Gastrocnemius medialis (tissue), 4 donors: ENCODE measurements at places on chromosomes 4 and X.
A peak's percentile ranks its signal among the peaks of the same experiment; 100 is the strongest.

DNA sequence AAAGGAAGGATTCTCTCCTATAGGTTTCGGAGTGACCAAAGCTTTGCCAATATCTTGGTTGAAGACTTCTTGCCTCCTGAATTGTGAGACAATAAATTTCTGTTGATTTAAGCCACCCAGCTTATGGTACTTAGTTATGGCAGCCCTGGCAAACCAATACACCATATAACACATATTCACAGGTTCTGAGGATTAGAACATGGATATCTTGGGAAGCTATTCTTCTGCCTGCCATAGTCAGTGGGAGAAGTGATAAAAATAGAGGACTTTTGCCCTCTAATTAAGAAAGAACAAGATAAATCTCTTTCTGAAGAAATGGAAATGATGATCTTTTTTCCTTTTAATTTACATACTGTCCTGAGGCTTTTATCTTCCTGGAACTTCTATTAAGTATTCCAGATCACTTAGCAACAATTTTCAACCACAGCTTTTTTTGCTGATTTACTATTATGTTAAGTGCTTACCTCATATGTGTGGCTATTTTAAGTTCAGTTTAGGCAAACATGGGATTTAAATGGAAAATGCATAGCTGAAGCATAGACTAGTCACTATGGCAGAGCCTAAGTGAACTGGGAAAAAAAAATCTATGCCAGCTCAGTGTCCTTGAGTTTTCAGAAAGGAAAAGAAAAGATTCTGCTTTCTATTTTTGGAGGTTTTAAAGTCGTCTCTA lies 381.7 kb downstream of the STPG2 start:
- no peaks in the 10 kb centered on the region for H3K4me1 ChIP-seq
- H3K4me3 ChIP-seq: no peak overlapping the region
- no peak for DNase-seq

GRCh38 chr4:147312376-147313046 lies 168.4 kb upstream of the EDNRA start:
- no peaks in the 10 kb centered on the region for H3K27me3 ChIP-seq
- H3K4me3 ChIP-seq: no peak overlapping the region
- DNase-seq: no peak
- H3K4me1 ChIP-seq: no peaks in the 10 kb centered on the region
- no peaks in the 10 kb centered on the region for H3K36me3 ChIP-seq
- no peak overlapping the region for H3K27ac ChIP-seq

DNA sequence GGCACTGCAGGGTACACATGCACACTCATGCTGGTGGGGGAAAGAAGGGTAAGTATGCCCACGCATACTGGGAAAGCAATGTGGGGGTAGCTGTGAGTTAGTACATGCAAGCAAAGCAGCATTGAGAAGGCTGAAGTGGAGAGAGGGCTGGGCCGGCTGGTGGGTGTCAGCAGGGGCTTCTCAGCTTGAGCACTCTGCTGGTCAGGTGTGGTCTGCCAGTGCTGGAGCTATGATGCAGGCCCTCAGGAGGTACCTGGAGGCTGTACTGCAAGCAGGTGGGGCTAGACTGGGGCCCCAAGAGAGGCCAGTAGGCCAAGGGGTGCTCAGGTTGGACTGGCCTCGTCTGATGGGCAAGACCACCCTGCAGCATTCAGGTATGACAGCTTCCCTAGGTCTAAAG lies 61.9 kb upstream of the SERPINA7 start:
- no peak overlapping the region for H3K27ac ChIP-seq
- no peaks in the 10 kb centered on the region for H3K36me3 ChIP-seq
- no peaks in the 10 kb centered on the region for H3K27me3 ChIP-seq
- H3K4me1 ChIP-seq: no peaks in the 10 kb centered on the region
- no peak overlapping the region for H3K4me3 ChIP-seq

GRCh38 chrX:19686876-19687275 lies 171.6 kb upstream of the MAP3K15 start:
- no peak overlapping the region for H3K27ac ChIP-seq
- H3K4me3 ChIP-seq: no peak overlapping the region
- no peaks in the 10 kb centered on the region for H3K27me3 ChIP-seq
- DNase-seq: no peak
- no peaks in the 10 kb centered on the region for H3K4me1 ChIP-seq

DNA sequence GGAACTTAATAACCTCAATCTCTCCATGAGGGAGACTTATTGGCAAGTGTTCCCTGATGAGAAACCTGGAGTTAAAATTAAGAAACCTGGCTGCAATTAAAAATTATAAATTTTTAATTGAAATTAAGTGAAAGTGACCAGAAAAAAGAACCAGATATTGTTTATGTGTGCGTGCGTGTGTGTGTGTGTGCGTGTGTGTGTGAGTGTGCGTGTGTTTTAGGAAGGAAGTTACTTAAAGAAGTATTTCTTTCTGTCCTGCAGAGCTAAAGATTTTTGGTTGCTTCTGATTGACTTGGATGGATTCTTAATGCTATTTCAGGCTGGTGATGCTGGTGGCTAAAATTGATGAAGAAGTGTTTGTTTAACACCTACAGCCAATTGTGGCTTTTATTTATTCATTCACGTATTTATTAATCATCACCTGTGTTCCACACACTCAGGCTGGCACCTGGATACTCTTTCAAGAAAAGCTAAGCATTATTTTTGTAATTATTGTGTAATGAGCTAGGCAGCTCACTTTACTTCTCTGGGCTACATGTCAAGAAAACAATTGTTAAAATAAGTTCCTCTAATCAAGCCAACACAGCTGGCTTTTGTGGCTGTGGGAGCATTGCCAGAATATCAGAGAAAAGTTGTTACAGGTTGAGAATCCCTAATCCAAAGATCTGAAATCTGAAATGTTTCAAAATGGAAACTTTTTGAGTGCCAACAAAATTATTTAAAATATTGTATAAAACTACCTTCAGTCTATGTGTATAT lies 68.5 kb downstream of the CEP44 start:
- H3K27me3 ChIP-seq: no peaks in the 10 kb centered on the region
- H3K27ac ChIP-seq: no peak overlapping the region
- no peak overlapping the region for H3K4me3 ChIP-seq

DNA sequence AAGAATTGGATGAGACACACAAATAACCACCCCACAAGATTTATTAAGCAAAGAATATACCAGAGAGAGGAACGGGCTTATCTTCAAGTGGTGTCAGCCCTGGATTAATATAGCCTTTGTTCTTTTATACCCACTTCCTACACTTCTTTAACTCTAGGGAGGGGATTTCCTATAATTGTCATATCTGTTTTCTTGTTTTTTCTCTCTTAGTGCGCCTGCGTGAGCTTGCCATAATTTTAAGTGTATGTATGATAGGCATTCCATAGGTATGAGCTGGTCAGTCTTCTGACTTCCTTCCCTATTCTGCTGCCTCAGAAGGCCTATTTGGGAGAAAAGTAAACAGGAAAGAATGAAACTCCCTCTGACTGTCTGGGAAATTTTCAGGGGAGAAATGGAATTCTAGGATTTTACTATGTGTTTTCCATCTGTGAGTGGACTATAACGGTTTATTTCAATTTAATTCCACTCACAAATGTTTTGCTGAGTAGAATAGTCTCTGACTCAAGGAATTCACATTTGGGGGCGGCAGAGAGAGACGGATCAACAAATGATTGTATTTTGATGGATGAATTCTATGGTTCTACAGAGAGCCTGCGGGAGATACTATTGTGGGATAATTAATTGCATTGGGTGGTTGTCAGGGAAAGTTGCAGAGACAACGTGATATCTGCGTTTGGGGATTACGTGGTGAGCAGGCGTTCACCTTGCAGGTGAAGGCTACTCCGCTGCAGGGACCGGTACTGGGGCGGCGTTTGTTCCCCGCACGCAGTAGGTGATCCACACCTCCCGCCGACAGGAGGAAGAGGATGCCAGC lies 626 bp upstream of the CEP135 start:
- H3K4me1 ChIP-seq: peaks cover 14% of the 10 kb centered on the region
- DNase-seq: no peak
- H3K27me3 ChIP-seq: no peaks in the 10 kb centered on the region
- peak overlapping the region; percentile 83 for H3K27ac ChIP-seq

DNA sequence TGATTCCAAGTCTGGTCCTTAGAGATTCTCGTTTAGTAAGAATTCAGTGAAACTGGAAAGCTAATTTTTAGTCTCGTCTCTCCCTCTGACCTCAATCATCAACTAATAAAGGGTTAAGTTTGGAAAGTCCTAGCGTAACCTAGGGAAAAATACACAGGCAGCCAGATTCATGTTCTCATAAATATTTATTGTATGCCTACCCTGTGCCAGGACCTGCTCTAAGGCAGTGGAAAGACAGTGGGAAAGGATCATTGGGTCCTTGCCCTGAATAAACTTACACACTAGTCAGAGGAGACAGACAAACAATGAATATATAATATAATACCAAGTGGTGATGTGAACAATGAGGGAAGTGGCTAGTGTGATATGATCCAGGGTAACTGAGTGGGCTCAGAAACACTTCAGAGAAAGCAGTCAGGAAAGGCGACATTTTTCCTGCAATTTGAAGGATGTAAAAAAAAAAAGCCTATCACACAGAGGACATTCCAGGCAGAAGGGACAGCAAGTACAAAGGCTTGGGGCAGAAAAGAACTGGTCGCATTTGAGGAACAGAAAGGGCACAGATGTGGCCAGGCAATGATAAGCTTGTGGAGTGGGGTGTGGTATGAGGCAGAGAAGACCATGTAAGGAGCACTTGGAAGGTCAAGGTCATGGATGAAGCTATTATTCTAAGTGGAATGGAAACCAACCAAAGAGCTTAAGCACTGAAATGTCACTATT lies 128.8 kb downstream of the AMELX start:
- H3K4me3 ChIP-seq: no peak overlapping the region
- H3K27me3 ChIP-seq: no peaks in the 10 kb centered on the region
- no peak for DNase-seq
- no peaks in the 10 kb centered on the region for H3K36me3 ChIP-seq

GRCh38 chr4:10099499-10100325 lies 16.9 kb downstream of the WDR1 start:
- H3K4me1 ChIP-seq: peaks cover 100% of the 10 kb centered on the region
- H3K27ac ChIP-seq: peak overlapping the region; percentile 99
- H3K36me3 ChIP-seq: no peaks in the 10 kb centered on the region
- H3K4me3 ChIP-seq: no peak overlapping the region
- H3K27me3 ChIP-seq: no peaks in the 10 kb centered on the region

DNA sequence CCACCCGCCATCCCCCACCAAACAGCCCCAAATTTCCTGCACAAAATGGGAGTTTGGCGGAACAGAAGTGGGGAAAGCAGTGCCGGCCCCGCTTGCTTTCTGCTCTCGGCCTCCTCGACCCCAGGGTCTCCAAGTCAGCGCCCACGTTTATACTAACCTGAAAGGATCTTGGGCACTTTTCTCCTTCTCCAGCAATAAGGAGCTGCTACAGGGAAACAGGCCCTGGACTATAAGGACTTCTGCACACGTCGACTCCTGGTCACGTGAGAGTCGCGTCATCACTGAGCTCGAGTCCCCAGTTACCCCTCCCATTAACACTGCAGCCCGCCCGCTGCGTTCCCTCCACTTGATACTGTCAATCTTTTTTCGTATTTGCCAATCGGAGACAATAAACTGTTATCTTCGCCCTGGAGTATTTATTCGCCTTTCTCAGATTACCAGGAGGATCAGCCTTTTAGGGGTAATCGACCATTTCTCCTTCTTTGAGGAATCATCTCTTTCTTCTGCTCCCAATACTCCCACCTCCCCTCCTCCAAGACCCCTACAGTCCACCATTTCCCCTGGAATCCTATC lies at the start of gene TCEAL8:
TCEAL8 (minus strand) TSS at position 235 of the 573 bp plus-strand sequence. CDS start 1,176 bp downstream, outside the sequence.
- H3K27ac ChIP-seq: peak within 1 kb of the TSS; percentile 81
- H3K36me3 ChIP-seq: no peaks in the 10 kb centered on the region
- no peaks in the 10 kb centered on the region for H3K4me1 ChIP-seq
- no peaks in the 10 kb centered on the region for H3K27me3 ChIP-seq
- peak; percentile 39 for DNase-seq

- H3K4me3 ChIP-seq: no peak overlapping the region
- no peak overlapping the region for H3K27ac ChIP-seq
Measured at GRCh38 chrX:153769158-153769864, 5.3 kb downstream of the PLXNB3 start.

- H3K27me3 ChIP-seq: no peaks in the 10 kb centered on the region
- H3K4me3 ChIP-seq: no peak overlapping the region
Measured at GRCh38 chrX:82224961-82225360, 1023.1 kb downstream of the SH3BGRL start.

DNA sequence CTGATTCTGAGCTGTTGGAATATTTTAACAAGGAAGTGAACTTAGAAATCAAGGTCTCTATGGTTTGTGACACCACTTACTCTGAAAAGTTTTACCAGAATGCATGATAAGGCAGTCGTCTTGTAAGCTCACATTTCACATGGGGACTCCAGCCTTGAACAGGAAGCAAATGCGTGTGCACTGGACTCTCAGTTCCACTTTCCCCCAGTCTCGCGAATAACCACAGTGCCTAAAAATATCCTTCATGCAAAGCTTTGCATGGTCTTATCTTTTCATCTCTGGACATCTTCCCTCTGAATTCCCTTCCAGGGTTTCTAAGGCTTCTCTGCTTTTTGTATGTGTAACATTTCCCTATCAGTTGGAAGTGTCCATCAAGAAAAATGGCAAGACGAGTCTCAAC lies 581.8 kb downstream of the NLGN4X start:
- H3K27me3 ChIP-seq: no peaks in the 10 kb centered on the region
- no peaks in the 10 kb centered on the region for H3K4me1 ChIP-seq
- H3K27ac ChIP-seq: no peak overlapping the region
- H3K36me3 ChIP-seq: no peaks in the 10 kb centered on the region
- no peak overlapping the region for H3K4me3 ChIP-seq

DNA sequence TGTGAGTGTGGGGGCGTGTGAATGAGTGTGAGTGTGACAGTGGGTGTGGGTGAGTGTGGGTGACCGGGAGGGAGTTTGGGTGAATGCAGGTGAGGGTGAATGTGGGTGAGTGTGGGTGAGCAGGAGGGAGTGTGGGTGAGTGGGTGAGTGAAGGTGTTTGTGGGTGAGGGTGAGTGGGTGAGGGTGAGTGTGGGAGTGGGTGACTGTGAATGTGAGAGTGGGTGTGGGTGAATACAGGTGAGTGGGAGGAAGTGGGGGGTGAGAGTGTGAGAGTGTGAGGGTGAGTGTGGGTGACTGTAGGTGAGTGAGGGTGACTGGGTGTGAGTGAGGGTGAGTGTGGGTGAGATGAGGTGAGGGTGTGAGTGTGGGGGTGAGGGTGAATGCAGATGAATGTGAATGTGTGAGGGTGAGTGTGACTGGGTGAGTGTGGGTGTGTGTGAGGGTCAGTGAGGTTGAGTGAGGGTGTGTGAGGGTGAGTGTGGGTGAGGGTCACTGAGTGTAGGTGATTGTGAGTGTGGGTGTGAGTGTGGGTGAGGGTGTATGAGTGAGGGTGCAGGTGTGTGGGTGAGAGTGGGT lies 1677.3 kb upstream of the TENM3 start:
- no peaks in the 10 kb centered on the region for H3K27me3 ChIP-seq
- H3K36me3 ChIP-seq: no peaks in the 10 kb centered on the region
- DNase-seq: no peak

- DNase-seq: no peak
- no peaks in the 10 kb centered on the region for H3K4me1 ChIP-seq
- no peak overlapping the region for H3K4me3 ChIP-seq
- H3K36me3 ChIP-seq: no peaks in the 10 kb centered on the region
- no peak overlapping the region for H3K27ac ChIP-seq
Measured at GRCh38 chr4:40719008-40719623, 30.6 kb upstream of the NSUN7 start.

DNA sequence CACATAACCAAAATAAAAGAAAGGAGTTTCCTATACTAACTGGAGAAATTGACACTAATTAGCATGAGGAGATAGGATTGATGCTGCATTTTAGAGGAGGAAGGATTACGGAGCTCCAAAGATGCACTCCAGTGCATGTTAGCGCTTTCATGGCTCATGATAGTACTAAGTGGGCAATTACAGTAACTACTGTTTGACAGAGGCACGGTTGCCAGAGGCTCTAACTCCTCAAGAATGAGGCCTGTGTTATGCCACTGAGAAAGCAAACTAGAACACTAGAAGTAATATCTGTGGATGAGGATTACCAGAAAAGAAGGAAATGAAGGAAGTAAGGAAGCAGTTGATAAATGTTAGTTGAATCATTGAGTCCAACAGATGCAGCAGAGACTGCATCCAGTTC lies 19.6 kb upstream of the PDGFC start:
- no peak overlapping the region for H3K27ac ChIP-seq
- H3K27me3 ChIP-seq: no peaks in the 10 kb centered on the region
- H3K4me1 ChIP-seq: no peaks in the 10 kb centered on the region
- no peak for DNase-seq
